Naive thymus-derived CD4-positive, alpha-beta T cell (primary cell): ENCODE measurements at places on chromosomes 2 and 18. TPM values are rescaled to one million over a fixed set of nuclear protein-coding genes. Genes with fewer than 3 reads are reported as not detected.

GRCh38 chr2:10293603-10294002 lies 9.1 kb upstream of the HPCAL1 start:
- no peak overlapping the region for H3K4me3 ChIP-seq
- no peak for DNase-seq
- H3K4me1 ChIP-seq: peaks cover 12% of the 10 kb centered on the region
- no peak overlapping the region for H3K27ac ChIP-seq
- no peaks in the 10 kb centered on the region for H3K27me3 ChIP-seq
- no peaks in the 10 kb centered on the region for H3K36me3 ChIP-seq

GRCh38 chr2:207868855-207869596 lies 99.3 kb upstream of the FZD5 start:
- H3K4me1 ChIP-seq: no peaks in the 10 kb centered on the region
- H3K27ac ChIP-seq: no peak overlapping the region
- no peak overlapping the region for H3K4me3 ChIP-seq
- DNase-seq: no peak
- H3K36me3 ChIP-seq: no peaks in the 10 kb centered on the region

GRCh38 chr2:47236503-47237215 lies 81.6 kb upstream of the STPG4 start:
- H3K27ac ChIP-seq: no peak overlapping the region
- DNase-seq: no peak
- no peaks in the 10 kb centered on the region for H3K4me1 ChIP-seq
- H3K27me3 ChIP-seq: no peaks in the 10 kb centered on the region
- H3K36me3 ChIP-seq: no peaks in the 10 kb centered on the region

Gene ARHGAP25
- 103 TPM for total RNA-seq

Gene FOXD4L1
- 0.23 and 0.24 TPM in 2 replicates for total RNA-seq

GRCh38 chr2:4091869-4092268 lies 388.5 kb downstream of the DCDC2C start:
- no peak overlapping the region for H3K27ac ChIP-seq
- H3K36me3 ChIP-seq: no peaks in the 10 kb centered on the region
- DNase-seq: no peak
- H3K4me3 ChIP-seq: no peak overlapping the region

Gene HMSD
- total RNA-seq: not detected

Gene CGREF1
- 3.2 and 3.5 TPM in 2 replicates for total RNA-seq

GRCh38 chr2:223724861-223725260 lies 112.5 kb downstream of the AP1S3 start:
- no peak overlapping the region for H3K4me3 ChIP-seq
- no peaks in the 10 kb centered on the region for H3K4me1 ChIP-seq
- no peaks in the 10 kb centered on the region for H3K27me3 ChIP-seq
- H3K36me3 ChIP-seq: no peaks in the 10 kb centered on the region

GRCh38 chr2:100141906-100142305 lies 484 bp downstream of the AFF3 start:
- H3K4me1 ChIP-seq: peaks cover 5% of the 10 kb centered on the region
- peak overlapping the region; percentile 80 for H3K4me3 ChIP-seq
- peak overlapping the region; percentile 70 for H3K27ac ChIP-seq
- H3K27me3 ChIP-seq: no peaks in the 10 kb centered on the region
- DNase-seq: no peak

- no peaks in the 10 kb centered on the region for H3K27me3 ChIP-seq
- H3K4me1 ChIP-seq: peaks cover 17% of the 10 kb centered on the region
- H3K27ac ChIP-seq: no peak overlapping the region
- no peaks in the 10 kb centered on the region for H3K36me3 ChIP-seq
- H3K4me3 ChIP-seq: peak overlapping the region; percentile 91
These were observed 2.1 kb upstream of the EPHA4 start for GRCh38 chr2:221574231-221574570.

Gene NTSR2
- not detected for total RNA-seq

Gene TTC39C
- 98.8 TPM for total RNA-seq

GRCh38 chr18:44679914-44680272 lies 795 bp upstream of the SETBP1 start:
- H3K36me3 ChIP-seq: no peaks in the 10 kb centered on the region
- no peak for DNase-seq
- H3K27ac ChIP-seq: no peak overlapping the region
- peaks cover 8% of the 10 kb centered on the region for H3K4me1 ChIP-seq
- H3K4me3 ChIP-seq: no peak overlapping the region
